Stimulated activated CD4-positive, alpha-beta T cell treated with anti-CD3 and anti-CD28 coated beads, Interleukin-2, amount 100 ng/mL, for 24 hours (primary cell): ENCODE measurements at places on chromosomes 1 and 21.
A peak's percentile ranks its signal among the peaks of the same experiment; 100 is the strongest.

DNA sequence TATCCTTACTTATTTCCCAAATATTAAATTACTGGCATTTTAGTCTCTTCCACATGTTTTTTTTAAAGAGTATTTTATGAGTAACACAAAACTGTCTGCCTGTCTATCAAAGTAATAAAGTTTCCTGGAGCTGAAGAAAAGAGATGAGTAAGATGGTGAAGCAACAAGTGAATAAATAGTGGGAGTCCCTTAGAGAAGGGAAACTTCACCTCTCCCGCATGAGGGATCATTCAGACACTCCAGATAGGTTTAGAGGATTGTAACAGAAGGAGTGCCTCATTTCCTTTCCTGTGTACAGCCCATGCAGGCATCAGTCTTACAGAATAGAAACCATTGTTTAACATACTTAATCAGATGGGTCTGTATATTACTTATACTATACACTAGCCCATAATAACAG is 205.7 kb downstream of the USP25 start:
- no peak for DNase-seq

- DNase-seq = no peak
These were observed 251.5 kb downstream of the SIPA1L2 start for GRCh38 chr1:232378266-232379062.

GRCh38 chr21:45126204-45126626 is 51.8 kb downstream of the ADARB1 start:
- DNase-seq = no peak

GRCh38 chr1:7954683-7955082 is 6.8 kb upstream of the PARK7 start:
- DNase-seq = no peak

DNA sequence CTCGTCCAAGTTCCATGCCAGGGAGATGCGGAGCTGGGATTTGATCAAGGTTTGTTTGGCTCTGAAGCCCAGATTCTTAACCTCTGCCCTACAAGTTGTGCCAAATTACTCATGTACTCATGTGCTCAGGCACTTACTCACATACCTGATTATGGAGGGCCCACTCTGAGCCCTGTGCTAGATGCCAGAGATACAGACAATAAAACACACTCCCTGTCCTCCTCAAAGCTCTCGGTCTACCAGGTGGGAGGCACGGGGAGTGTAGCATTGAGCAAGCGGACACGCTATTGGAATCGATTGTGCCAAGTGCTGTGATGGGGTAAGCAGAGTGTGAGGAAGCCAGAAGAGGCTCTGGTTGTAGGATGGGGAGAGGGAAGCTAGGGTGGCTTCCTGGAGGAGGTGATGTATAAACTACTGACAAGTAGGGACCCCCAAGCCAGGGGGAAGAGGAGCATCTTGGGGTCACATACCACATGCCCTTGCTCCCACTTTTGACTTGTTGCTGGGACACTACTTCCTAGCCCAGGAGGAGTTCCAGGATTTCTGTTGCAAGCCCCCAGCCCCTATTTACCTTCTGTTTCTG is 49.8 kb upstream of the IFNLR1 start:
- DNase-seq = no peak

DNA sequence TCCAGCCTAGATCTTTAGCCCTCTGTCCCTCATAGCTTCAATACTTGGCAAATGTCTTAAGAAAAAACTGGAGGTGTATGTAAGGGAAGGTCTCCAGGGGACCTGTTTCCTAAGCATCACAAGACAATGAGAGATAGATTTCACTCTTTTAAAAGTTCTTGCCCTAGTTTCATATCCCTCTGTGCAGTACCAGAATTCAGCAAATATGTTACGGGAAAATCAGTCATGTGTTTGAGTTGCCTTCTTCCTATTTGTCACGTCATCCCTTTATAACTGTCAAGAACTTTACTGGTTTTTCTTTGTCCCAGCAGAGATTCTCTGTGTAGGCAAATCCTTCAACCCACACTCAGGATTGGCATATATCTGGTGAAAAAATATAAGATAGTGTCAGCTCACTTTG is 32.3 kb downstream of the DNASE2B start:
- DNase-seq = no peak

DNA sequence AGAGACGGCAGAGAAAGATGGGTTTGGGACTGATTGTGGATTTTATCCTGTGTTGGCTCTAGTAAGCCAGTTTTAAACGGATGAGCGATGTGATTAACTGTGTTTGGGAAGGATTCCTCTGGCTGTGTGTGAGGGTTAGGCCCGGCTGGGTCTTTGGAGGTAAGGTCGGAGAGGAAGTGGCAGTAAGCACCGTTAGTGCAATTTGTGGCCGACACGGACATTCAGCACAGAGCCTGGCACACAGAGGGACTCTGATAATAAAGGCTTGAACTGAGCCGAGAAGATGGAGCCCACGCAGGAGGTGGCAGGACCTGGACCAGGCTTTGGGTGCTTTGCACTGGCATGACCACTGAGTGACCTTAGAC is 1.3 kb downstream of the MTFR1L start:
- no peak for DNase-seq

GRCh38 chr1:214341459-214341858 is 60.5 kb downstream of the SMYD2 start:
- no peak for DNase-seq

GRCh38 chr1:206709322-206709721 is 24.6 kb downstream of the MAPKAPK2 start:
- DNase-seq = no peak

GRCh38 chr1:66364578-66365391 is 169.2 kb upstream of the SGIP1 start:
- DNase-seq = no peak

- no peak for DNase-seq
These were observed 10.8 kb upstream of the FYB2 start for GRCh38 chr1:56830052-56830451.

GRCh38 chr1:244006961-244007360 is 44.1 kb upstream of the ZBTB18 start:
- no peak for DNase-seq

DNA sequence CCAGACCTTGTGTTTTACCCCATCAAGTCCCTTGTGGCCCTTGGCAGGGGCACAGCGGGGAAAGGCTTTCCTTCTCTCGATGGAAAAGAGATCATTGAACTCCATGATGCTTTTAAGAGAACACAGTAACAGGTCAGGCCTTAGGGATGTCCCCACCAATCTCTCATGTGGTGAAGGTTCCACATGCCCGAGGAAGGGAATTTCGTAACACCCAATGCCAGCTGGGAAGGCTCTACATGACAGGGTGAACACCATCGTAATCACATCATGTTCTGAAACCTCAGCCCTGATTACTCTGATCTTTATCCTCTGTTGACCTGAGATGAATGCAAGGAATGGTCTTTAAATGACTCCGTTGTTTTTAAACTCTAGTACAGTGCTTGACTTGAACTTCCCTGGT is 105.5 kb upstream of the SPAG17 start:
- DNase-seq = no peak

DNA sequence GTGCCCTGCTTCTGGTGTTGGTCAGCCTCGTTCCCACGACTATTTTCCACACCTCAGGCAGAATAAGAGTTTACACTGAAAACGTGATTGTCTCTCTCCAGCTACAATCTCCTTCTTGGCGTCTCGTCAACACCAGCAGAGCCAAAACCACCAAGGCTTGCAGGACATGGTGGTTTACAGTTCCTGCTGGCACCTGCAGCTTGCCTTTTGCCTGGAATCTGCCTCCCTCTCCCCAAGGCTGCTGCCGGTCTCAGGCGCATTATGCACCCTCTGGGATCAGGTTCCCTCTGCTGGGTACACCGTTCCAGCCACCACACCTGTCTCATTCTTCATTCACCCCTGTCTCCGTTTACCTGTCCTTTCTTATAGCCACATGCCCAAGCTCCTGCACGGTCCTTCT is 315.9 kb downstream of the DSCAM start:
- no peak for DNase-seq

DNA sequence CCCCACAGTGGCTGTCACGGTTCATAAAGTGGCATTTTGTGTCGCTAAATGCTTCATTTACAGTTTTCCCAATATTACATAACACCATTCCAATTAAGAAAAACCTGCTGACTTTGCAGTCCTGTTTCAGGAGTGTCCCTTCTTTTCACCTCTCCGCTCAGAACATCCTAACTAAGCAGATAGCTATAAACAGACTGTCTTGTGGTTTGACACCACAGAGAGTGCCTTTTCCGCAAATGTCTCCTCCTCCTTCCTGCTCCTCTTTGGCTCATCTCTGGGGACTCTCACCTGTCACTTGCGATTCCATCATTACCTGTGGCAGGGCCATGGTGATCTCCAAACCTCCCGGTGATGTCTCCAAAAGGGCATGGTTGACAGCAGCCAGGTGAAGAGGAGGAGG is 119.0 kb downstream of the CNIH3 start:
- no peak for DNase-seq

GRCh38 chr1:7350804-7351203 is 420.3 kb upstream of the VAMP3 start:
- DNase-seq = no peak

DNA sequence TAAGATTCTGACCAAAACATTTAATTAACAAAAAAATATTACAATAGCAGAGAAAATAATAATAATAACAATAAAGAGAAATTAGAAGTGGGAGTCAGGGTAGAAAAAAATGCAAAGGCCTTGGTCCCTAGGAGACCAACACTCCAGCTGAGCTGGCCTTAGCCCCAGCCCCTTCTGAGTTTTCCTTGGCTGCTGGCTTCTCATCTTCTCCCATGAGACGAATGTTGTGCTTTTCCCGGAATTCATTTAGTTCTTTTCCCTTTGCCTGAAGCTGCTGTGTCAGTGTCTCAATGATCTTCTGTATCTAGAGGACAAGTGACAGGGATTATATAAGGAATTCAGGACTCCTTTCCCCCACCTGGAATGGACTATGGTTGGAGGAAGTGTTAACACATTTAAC is 2.4 kb downstream of the KLHDC9 start:
- no peak for DNase-seq

DNA sequence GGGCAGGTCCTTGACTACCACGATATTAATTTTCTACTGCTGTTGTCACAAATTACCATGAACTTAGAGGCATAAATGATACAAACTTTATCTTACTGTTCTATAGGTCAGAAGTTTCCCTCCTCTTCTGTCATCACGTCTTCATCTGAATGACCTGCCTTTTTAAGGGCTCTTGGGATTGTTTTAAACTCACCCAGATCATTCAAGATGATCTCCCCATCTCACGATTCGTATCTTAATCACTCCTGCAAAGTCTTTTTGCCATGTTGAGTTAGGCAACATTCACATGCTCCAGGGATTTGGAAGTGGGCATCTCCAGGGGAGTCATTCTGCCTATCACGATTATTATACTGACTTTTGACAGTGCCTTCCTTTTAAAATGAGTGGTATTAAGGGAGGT is 32.1 kb downstream of the NCAM2 start:
- DNase-seq = no peak

DNA sequence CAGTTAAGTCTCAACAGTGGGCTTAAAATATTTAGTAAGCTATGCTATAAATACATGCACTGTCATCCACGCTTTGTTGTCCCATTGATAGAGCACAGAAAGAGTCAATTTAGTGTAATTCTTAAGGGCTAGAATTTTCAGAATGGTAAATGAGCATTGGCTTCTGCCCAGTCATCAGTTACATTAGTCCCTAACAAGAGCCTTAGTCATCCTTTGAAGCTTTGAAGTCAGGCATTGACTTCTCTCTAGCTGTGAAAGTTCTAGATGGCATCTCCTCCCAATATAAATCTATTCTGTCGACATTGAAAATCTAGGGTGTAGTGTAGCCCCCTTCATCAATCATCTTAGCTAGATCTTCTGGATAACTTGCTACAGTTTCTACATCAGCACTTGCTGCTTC is 12.0 kb upstream of the LPGAT1 start:
- no peak for DNase-seq

GRCh38 chr21:21666689-21667088 is 668.5 kb downstream of the NCAM2 start:
- no peak for DNase-seq

- DNase-seq = no peak
These were observed 5.6 kb upstream of the CTPS1 start for GRCh38 chr1:40973912-40974311.

GRCh38 chr1:110321045-110321444 is 18.1 kb upstream of the RBM15 start:
- no peak for DNase-seq

- DNase-seq = no peak
These were observed 44.7 kb upstream of the ZBTB40 start for GRCh38 chr1:22406722-22407495.

DNA sequence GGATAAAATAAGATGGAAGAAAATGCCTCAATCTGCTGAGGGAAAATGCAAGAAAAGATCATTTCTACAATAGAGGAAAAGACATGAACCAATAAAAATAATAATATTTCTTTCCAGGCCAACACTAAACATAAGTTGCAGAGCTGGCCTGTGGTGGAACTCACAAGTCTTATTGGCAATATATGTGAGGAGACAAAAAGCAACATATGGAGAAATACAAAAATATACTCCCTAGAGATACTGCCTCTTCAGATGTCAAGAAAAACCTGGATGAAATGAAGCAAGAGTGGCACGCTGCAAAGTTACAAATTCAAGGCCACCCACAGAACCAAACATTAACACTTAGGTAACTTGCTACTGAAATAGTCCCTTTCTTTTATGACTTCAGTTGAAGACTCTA is 264.9 kb upstream of the FMN2 start:
- no peak for DNase-seq

- peak; percentile 58 for DNase-seq
These were observed 9.1 kb upstream of the LUZP1 start for GRCh38 chr1:23177438-23178380.

DNA sequence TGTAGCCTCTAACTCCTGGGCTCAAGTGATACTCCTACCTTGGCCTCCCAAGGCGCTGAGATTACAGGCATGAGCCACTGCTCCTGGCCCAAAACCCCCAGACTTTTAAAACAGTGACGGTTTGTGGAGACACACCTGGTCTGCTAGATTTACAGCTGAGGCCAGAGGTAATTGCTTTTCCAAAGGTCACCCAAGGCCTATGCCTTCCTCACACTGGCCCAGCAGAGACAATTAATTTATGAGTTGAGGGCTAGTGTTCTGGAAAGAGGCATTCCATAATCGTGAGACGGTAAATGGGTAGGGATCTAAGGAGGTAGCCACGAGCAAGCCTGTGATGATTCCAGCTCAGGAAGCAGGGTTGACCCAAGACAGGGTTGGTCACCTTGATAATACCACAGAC is 12.4 kb upstream of the PARP1 start:
- DNase-seq = no peak
